ENCODE measurements at places on chromosomes 3 and 15.
A peak's percentile ranks its signal among the peaks of the same experiment; 100 is the strongest.

- no peak for DNase-seq
Observed at GRCh38 chr3:174158674-174159073, 700.5 kb upstream of the NAALADL2 start.

DNA sequence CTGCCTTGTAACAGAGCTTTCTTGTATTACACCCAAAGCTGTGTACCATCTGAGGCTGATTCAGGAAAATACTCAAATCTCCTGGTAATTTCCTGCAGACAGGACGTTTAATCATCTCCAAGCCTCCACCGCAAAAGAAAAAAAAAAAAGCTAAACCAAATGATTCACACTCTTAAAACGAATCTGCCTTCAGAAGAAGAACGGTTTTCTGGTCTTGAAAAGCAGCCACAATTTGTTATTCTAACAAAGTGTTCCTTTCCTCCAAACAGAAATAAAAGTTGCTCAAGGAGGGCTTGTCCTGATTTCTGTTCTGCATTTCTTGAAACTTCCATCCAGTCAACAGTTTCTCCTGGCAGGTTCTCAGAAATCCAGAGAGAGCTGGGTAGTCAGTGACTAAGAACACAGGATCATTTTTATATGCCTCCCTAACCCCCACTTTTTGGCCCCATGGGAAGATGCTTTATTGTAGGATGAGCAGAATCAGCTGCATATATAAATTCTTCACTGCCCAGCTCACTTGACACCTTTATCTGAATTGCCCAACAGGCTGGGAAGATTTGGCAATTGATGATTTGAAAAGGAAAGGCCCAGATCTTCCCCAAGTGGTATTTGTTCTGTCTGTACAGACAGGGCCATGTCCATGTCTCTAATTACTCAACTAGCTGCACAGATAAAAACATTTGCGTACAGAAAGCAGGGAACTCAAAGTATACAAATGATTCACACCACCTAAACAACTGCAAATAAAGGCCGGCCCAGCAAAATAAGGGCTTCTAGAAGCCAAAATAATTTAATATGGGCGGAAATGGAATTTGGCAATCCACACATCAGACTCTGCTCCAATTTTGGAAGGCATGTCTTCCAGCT is 41.0 kb upstream of the PRICKLE2 start:
- no peak for DNase-seq

DNA sequence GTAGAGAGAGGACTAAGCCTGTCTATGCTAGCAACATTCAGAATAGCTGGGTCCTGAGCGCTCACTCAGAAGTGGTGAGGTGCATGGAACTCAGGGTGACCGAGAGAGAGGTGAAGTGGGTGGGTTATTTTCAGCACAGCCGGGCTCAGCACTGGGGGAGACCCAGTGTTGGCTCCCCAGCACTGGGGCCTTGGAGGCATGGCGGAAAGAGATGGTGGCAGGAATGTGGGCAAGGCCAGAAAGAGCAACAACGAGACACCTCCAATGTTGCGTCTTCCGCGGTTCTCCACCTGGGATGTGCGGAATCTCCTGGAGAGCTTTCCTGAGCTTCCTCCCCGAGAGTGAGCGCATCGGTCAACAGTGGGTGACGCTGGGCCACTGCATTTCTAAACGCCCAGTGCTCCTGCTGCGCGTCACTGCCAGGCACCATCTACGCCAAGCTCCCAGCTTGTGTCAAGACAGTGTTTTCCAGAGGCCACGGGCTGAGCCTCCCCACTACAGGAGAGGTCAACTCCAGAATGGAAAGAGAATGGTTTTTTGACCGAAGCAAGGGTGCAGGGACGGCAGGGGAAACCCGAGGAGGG is 148.4 kb downstream of the ADAMTS17 start:
- DNase-seq, result peak; percentile 38

DNA sequence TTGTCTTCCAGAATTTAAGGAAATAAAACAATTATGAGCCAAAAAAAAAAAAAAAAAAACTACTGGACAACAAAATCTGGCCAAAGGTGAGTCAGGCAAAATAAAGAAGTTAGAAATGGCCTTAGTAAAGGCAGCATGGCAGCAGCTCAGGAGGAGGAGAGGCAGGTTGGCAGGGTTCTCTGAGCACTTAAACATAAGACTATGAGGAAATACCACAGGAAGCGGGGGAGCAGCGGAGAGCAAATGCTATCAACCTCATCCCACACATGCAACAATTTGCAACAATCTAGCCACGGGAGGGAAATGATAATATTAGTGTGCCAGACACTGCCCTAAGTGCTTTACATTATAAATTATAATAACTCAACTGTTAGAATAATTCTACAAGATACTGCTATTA is 247.3 kb upstream of the NSMCE3 start:
- no peak for DNase-seq

DNA sequence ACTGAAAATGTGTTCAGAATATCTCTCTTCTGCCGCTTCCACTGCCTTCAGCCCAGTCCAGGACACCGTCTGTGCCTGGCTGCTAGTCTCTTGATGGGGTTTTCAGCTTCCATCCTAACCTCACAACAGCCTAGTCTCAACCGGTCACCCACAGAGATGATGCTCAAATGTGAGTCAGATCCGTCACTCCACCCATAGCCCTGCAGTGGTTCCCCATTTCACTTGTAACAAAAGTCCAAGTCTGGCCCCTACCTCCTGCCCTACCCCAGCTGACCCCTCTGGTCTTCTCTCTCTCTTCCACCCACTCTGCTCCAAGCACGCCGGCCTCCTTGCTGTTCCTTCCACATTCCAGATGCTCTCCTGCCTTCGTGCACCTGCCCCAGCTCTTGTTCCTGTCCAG is 68.1 kb downstream of the PPARG start:
- no peak for DNase-seq

- DNase-seq, result peak; percentile 81
Observed at GRCh38 chr3:16842272-16843270, 42.2 kb upstream of the PLCL2 start.

DNA sequence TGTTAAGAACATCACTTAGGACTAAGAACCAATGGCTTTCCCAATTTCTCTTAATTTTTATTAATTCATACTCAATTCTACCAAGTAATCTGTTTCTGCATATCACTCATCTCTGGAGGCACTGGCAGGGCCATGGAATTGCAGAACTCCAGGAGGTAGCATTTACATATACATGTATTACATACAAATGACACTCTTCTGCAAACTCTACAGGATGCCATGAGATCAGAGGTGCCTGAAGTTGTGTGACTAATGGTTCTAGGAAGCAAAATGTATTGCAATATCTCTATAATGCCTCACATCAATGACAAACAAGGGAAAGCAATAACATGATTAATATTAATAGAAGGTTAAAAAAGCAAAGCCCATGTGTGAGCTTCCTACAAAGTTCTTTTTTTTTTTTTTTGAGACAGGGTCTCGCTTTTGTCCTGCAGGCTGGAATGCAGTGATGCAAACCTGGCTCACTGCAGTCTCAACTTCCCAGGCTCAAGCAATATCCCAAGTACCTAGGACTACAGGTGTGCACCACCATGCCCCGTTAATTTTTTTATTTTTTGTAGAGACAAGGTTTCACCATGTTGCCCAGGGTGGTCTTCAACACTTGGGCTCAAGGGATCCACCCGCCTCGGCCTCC is 33.0 kb downstream of the DENND6A start:
- no peak for DNase-seq

GRCh38 chr3:10933805-10934481 is 58.6 kb upstream of the SLC6A1 start:
- no peak for DNase-seq

GRCh38 chr3:64463981-64464380 is 223.8 kb downstream of the ADAMTS9 start:
- no peak for DNase-seq

DNA sequence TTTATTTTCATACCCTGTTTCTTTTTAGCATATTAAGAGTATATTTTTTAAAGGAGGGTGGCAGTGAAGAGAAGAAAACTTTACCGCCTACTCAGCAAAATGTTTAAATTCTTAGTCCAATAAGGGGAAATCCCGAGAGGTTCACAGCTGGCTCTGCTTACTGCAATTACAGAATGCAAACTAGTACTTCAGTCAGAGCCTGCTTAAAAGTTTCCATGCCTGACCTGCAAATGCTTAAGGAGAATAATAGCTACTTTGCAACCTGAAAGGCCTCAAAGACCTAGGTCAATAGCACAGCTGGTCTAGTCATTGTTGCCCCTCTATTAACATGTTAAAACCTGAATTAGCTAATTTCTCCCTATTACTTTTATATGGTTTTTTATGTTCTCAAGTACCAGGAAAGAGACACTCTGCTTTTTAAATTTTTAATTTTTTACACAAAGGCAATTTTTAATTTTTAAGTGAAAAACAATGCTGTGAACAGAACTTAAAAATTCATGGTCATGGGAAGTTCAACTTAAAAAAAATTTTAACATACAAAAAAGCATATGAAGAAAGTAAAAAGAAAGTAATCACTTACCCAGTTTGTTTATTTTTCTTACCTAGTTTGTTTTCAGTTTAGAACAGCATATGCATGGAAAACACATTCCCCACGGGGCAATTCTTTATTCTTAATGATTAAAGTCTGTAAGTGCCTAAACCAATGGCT is 79.2 kb downstream of the P3H2 start:
- no peak for DNase-seq

DNA sequence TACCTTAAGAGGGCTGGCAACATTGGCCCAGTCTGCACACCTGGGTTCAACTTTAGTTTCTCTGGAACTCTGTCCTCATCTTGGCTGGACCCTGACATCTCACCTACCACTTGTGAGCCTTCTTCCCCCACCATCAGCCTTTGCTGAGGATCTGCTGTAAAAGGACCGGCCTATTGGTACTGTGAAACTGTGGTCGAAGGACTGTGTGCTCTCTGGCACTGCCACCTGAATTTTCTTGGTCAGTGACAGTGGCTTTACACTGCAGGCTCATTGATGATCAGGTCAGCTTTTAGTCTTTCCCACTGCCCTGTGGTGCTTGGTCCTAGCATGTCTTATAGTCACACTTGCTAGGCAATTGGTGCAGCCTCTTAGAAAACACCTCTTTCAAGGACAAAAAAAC is 86.9 kb downstream of the PEX5L start:
- no peak for DNase-seq

GRCh38 chr3:143571548-143571947 is 276.7 kb downstream of the SLC9A9 start:
- DNase-seq, result no peak

DNA sequence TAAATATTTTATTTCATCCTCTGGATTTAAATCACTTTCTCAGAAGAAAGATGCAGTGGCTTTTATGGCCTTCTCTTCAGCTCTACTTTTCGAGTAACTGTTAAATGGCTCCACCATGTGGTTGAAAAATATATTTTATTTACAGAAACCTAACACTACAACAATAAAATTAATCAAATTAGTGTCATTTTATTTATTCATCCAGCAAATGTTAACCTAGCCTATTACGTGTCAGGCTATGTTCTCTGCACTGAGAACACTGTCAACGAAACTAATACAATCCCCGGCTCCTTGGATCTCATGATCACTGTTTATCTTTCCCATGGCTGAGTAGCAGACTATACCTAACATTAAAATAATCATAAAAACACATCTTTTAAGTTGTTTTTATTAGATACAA is 148.0 kb upstream of the OSTN start:
- no peak for DNase-seq

- no peak for DNase-seq
Observed at GRCh38 chr15:80679167-80679803, 15.8 kb upstream of the ABHD17C start.

- peak; percentile 50 for DNase-seq
Observed at GRCh38 chr3:39279745-39280517, at the start of gene CX3CR1. Gene CX3CR1 (minus strand): TSS chr3:39280036. CDS start chr3:39266509, 13,527 bp downstream.

DNA sequence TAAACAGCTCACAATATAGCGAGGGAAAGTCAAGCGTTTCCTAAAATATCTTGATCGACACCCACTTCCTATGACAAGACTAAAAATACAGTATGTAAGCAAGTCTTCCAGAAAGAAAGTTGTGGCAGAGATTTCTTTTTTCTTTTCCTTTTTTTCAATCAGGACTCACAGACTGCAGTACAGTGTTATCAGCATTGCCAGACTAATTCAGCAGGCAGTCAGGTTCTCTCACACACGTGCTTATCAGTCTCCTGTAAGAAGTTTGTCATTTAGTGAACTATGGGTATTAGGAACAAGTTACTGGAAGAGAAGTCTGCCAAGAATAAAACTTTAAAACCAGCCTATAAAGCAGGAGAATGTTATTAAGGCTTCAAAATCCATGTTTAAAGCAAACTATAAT is 32.8 kb upstream of the ZNF385D start:
- no peak for DNase-seq

GRCh38 chr3:134709561-134710312 is 58.9 kb upstream of the KY start:
- DNase-seq, result no peak

- no peak for DNase-seq
Observed at GRCh38 chr3:139292192-139292591, 51.6 kb upstream of the MRPS22 start.

DNA sequence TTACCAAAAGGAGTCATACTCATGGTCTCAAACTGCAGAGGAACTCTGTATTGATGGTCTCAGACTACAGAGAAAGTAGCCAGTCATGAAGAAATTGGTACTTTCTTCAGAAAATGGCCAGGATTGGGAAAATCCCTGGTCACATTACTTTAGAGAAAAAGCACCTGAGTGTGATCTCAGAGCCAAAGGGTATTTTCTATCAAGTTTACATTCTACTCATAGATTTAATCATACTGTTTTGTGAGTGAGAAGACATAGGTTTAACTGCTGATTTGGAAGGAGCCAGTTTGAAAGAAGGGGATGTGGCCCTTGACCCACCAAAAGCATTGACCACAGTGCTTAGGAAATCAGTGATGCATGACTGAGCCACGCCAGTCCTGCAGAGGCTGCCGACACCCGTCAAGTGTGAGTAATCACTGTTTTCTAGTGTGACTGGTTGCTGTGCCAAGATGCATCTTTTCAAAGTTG is 203.6 kb downstream of the AKAP13 start:
- DNase-seq, result no peak

GRCh38 chr3:10983219-10983916 is 9.2 kb upstream of the SLC6A1 start:
- no peak for DNase-seq

DNA sequence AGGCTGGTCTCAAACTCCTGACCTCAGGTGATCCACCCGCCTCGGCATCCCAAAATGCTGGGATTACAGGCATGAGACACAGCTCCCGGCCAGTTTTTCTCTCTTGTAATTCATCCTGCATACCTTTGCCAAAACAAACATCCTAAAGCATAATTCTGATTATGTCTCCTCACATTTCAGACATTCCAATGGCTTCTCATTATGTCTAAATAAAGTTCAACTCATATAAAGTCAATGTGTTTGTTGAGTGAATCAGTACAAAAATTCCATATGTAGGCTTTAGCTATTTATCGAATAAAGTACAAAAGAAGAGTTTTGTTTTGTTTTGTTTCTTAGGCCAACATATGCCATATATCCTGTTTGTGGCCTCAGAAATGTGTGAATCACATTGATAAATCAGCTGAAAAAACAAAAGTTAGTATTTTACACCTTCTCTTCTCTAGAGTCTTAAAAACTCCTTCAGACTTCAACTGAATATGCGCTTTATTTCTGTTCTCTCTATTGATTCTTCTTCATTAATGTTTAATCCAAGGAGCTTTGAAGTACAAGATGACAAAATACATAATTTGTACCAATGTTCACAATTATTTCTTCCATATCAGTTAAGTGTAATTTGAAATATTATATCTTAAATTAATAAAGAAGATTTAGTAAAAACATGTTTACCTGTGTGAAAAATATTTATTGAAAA is 165.8 kb downstream of the MECOM start:
- DNase-seq, result no peak

Data from activated CD8-positive, alpha-beta memory T cell treated with anti-CD3 and anti-CD28 coated beads for 24 hours (primary cell).